CD8-positive, alpha-beta T cell (primary cell): ENCODE measurements at places on chromosomes 12 and 14.

DNA sequence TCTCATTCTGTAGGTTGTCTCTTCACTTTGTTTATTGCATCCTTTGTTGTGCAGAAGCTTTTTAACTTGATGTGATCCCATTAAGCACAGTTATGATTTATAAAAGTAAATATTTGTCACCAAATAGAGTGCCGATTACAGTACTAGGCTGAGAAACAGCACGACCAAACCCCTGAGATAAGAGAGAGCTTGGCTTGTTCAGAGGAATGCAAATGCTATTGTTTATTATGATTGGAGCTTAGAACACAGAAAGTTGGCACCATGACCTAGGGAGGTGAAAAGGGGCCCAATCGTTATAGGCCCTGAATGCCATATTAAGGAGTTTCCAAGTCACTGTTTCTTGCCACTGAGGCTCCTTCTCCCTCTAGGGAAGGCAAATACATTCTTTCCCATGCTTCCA is 214.9 kb downstream of the KITLG start:
- DNase-seq = no peak

- no peak for DNase-seq
These were observed 88.8 kb downstream of the SLC25A21 start for GRCh38 chr14:37083599-37083998.

GRCh38 chr14:24311837-24312615 is 724 bp downstream of the LTB4R start:
- no peak for DNase-seq

- DNase-seq = no peak
These were observed 30.8 kb downstream of the CACNA1C start for GRCh38 chr12:2083561-2083960.

DNA sequence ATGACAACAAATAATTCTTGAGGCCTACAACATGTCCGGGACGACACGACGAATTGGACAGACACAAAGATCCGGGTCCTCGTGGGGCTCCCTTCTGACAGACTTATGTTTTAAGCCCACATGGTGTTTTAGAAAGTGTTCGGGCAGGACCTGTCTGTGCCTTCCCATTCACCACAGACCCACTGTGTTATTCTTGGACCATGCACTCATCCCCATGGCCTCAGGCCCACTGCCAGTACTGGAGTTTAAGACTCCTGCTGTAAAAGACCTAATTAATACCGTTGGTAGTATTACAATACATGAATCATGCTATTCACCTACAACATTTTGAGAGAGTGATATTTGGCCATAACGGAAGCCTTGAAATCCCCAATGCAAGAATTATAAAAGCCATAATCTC is 20.0 kb downstream of the SLC15A4 start:
- DNase-seq = no peak

- DNase-seq = no peak
These were observed 4.3 kb upstream of the HEBP1 start for GRCh38 chr12:13004361-13004760.

GRCh38 chr12:77166696-77167095 is 101.3 kb upstream of the E2F7 start:
- no peak for DNase-seq
